M059J (cell line): ENCODE measurements at places on chromosomes 6 and 20. TPM values are rescaled to one million over a fixed set of nuclear protein-coding genes. Genes with fewer than 3 reads are reported as not detected.

Gene VGLL2
- total RNA-seq = not detected in 2 replicates

- DNase-seq = no peak
Measured at GRCh38 chr20:21583486-21584168, 69.8 kb upstream of the NKX2-2 start.

DNA sequence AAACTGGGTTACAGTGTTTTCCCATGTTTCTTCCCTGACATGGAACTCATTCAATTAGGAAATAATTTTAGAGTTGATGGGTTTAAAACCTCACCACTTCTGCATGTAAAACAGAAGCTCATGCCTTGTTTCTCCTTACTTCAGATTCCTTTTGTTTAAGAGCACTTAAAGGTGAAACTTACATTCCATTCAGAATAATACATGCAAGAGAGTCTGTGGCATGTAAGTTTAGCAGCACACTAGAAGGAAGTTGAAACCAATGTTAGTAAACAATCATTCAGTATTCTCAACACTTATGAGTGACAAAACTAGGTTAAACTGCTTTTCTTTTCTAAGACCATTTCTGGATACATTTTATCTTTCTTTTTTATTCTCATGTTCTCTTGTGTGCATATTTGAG lies 495.6 kb upstream of the PTCHD4 start:
- DNase-seq = peak; percentile 2

Gene CST9L
- not detected in 2 replicates for total RNA-seq

GRCh38 chr6:113015249-113015648 lies 668.1 kb downstream of the RFPL4B start:
- DNase-seq = peak; percentile 18

Gene SNAP25
- total RNA-seq = 11.9 and 15.0 TPM in 2 replicates
